Hematopoietic multipotent progenitor cell (in vitro differentiated cells): ENCODE measurements at places on chromosomes 7 and 10. TPM values are rescaled to one million over a fixed set of nuclear protein-coding genes. Genes with fewer than 3 reads are reported as not detected.

GRCh38 chr10:44383749-44384600 lies 922 bp downstream of the CXCL12 start:
- no peak for DNase-seq

- DNase-seq = no peak
Measured at GRCh38 chr7:2982401-2982800, 61.3 kb downstream of the CARD11 start.

Gene LDB1
- total RNA-seq = 163 TPM

Gene C10orf67
- not detected for total RNA-seq

DNA sequence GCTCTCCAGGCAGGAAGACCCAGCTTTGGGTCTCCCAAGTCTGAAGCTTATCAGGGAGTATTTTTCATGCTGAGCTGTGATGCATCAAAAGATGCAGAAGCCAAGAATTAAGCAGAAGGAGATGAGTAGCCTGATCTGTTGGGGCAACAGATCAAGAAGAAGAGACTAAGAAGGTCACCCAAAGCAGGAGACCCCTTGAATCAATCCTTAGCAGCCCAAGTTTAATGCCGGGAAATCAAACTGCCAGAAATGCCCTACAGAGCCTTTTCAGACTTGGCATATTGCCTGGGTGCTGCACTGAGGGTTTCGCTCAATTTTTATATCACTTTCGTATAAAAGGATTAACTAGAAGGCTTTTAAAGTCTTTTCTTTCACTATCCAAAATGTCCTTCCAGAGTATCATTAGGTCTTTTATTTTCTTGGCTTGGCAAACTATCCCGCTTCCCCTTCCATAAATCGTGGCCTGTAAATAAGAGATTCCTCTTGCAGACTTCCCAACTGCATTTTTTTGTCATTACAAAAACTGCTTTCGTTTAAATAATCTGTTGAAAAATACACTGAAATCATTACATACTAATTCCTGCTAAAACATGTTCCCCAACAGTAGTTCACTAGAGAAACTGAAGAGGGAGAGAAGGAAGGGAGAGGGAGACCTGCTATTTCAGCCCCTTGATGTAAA lies 49.0 kb upstream of the STK17A start:
- no peak for DNase-seq

DNA sequence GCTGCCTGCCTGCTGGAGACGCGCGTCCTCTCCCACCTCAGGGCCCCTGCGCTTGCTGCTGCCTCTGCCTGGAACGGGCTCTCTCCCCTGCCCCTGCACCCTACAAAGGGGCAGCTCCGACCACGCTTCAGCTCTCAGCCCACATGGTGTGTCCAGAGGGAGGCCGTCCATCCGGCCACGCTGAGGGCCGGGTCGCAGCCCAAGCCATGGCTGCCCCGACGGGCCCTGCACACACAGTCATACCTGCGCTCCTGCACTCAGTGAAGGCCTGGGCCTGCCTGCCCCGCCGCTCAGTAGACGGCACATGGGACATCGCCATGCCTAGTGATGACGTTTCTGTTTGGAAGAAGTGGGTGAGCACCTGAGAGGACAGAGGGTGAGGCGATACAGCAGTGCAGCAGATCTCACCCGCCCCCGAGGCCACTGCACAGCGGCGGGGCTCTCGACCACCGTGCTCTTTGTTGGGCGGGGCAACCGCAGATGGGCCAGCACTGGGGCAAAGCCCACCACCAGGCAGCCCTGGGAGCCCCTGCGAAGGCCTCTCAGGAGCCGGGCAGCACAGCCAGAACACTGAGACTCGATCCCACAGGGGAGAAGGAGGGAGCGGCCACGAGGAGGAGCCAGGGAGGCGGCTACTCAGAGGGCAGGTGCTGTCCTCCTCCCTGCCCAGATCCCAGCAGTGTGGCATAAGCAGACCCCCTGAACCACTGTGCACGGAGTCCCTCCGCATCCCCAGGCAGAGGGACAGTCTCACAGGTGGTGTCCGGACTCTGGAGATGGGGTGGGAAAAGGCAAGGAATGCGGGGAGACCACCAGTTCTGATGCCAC lies 129.5 kb downstream of the MAD1L1 start:
- no peak for DNase-seq

Gene LEP
- total RNA-seq = under 0.01 TPM

DNA sequence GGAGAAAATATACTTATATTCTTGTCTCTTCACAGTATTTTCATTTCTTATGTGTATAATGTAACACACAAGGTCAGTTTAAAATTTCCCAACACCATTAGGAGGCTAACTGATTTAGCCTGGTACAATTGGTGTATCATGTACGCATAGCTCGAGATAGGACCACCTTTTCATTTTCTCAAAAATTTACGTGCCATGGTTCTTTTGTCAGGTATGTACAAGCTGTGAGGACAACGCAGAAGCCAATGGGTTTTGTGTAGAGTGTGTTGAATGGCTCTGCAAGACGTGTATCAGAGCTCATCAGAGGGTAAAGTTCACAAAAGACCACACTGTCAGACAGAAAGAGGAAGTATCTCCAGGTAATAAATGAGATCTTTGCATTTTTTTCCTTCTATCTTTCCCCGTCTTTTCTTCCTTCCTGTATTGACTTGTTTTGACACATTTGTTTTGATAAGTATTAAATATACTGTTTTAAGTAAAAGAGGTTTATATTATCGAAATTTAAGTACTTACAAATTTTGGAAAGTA lies 55.0 kb downstream of the TRIM24 start:
- no peak for DNase-seq

DNA sequence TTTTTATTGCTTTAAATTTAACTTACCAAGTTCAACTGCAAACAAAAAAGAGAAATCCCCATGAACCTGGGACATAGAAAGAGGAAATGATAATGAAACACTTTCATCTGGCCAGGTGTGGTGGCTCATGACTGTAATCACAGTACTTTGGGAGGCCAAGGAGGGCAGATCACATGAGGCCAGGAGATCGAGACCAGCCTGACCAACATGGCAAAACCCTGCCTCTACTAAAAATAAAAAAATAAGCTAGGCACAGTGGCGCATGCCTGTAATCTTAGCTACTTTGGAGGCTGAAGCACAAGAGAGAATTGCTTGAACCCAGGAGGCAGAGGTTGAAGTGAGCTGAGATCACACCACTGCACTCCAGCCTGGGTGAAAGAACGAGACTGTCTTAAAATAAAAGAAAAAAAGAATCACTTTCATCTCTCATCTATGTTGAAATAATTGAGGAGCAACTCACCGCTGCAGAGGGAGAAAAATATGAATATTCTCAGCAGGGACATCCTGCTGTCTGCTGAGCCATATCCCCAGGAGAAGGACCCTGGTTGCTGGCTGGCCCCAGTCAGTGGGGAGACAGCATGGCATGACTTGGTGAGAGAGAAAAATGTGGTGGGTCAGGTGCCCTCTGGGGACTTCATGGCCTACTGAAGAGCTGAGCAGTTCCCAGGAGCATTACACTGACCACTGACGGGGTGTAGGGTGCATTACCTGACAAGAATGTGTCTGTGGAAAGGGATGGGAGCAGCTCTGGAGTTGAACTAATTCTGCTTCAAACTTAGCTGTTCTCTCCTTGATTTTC lies 22.8 kb upstream of the TARP start:
- no peak for DNase-seq

Gene SORBS1
- 3.5 TPM for total RNA-seq

DNA sequence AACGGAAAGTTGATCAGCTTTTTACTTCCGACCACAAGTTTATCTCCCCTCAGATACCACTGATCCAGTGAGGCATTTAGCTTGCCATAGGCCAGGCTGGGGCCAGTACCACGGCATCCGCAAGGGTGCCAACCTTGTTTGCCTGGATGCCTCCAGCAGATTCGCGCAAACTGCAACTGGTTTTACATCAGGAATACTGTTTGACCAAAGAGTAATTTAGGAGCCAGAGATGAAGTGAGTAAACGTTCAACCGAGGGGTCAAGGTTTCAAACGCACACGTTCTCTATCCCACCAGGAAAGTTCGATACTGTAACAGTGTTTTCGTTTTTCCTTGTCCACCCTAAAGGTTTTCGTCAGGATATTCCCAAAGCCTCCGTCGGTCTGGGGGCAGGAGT lies 266 bp upstream of the MDFIC start:
- no peak for DNase-seq

- DNase-seq = no peak
Measured at GRCh38 chr7:131781-132482, 60.4 kb upstream of the FAM20C start.

Gene ODAD2
- 1.1 TPM for total RNA-seq

Gene TAS2R41
- total RNA-seq = 1.3 TPM

Gene DPYSL4
- total RNA-seq = 0.27 TPM

GRCh38 chr10:31437959-31438358 lies 118.9 kb downstream of the ZEB1 start:
- no peak for DNase-seq

DNA sequence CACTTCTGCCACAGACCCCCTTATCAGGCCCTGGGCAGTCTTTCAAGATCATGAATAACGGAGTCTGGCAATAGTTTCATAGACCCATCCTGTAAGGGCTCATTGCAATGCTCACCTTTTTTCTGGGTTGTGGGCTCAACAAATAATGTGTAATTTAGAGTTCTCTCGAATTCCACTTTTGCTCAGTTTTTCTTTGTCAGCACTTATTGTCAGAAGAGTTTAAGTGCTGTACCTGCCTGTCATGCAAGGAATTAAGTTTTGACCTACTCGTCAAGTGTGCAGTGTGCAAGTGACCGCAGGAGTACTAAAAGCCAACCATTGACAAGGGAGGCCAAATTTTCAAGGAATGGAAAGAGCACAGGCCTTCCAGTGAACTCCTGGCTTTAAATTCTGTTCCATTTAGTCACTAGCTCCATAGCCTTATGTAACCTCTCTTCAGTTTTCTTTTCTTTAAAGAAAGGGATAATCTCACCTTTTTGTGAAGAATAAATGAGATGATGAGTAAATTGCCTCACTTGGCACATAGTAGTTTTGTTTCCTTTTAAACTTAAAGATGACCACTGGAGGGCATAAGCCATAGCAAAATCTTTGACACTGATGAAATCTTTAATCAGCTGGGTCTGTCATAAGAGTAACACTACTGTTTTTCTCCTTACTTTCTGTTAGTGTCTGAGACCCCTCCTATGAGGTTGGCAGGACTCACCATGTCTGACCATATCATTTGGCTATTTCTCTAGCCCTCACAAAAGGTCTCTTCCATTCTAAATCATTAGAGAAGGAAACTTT lies 313.3 kb downstream of the TYW1 start:
- no peak for DNase-seq

GRCh38 chr10:35502692-35503091 lies 102.4 kb upstream of the GJD4 start:
- DNase-seq = no peak

- no peak for DNase-seq
Measured at GRCh38 chr7:7789551-7789988, 71.2 kb upstream of the RPA3 start.
